ENCODE measurements at places on chromosomes 3 and 15. TPM values are rescaled to one million over a fixed set of nuclear protein-coding genes. Genes with fewer than 3 reads are reported as not detected.

The ECE2 gene
- 2.2 TPM for total RNA-seq

The CHRNA7 gene
- 4.4 TPM for total RNA-seq

The CLDN16 gene
- under 0.01 TPM for total RNA-seq

The AADACL2 gene
- total RNA-seq, result not detected

The VGLL3 gene
- total RNA-seq, result 1.7 TPM

The APOD gene
- total RNA-seq, result 3.6 TPM

The CLDN11 gene
- 12.3 TPM for total RNA-seq

The SEC61A1 gene
- total RNA-seq, result 77.2 TPM

The C3orf18 gene
- 13.6 TPM for total RNA-seq

The PLSCR2 gene
- total RNA-seq, result not detected

The CPNE9 gene
- 0.31 TPM for total RNA-seq

The SLC24A5 gene
- not detected for total RNA-seq

The CILP gene
- total RNA-seq, result 0.31 TPM

The SYNPR gene
- 56.5 TPM for total RNA-seq

The PLSCR5 gene
- not detected for total RNA-seq

The SPG21 gene
- 49.0 TPM for total RNA-seq

The KNG1 gene
- not detected for total RNA-seq

The PCOLCE2 gene
- 4.5 TPM for total RNA-seq

The CELF6 gene
- 6.7 TPM for total RNA-seq

The RAB6B gene
- 52.6 TPM for total RNA-seq

The OR5K2 gene
- not detected for total RNA-seq

The NLGN1 gene
- total RNA-seq, result 126 TPM

The CSPG5 gene
- total RNA-seq, result 131 TPM

The CTXN2 gene
- 0.16 TPM for total RNA-seq

The CSTA gene
- not detected for total RNA-seq

The RETNLB gene
- total RNA-seq, result not detected

The HYKK gene
- 1.2 TPM for total RNA-seq

The NOX5 gene
- under 0.01 TPM for total RNA-seq

The BLM gene
- 3.6 TPM for total RNA-seq

Data from occipital lobe (tissue), 3 donors.